T-helper 17 cell (primary cell): ENCODE measurements at places on chromosomes 7 and 10. TPM values are rescaled to one million over a fixed set of nuclear protein-coding genes. Genes with fewer than 3 reads are reported as not detected.

The SPDYE2B gene
- total RNA-seq: not detected

The PCLO gene
- total RNA-seq: not detected

The CAMK2B gene
- total RNA-seq: 0.31 TPM

The PHKG1 gene
- 10.1 TPM for total RNA-seq

The DGKB gene
- not detected for total RNA-seq

The FZD1 gene
- 0.13 TPM for total RNA-seq

The SSC4D gene
- not detected for total RNA-seq

The VIPR2 gene
- total RNA-seq: not detected

The SLC13A4 gene
- total RNA-seq: not detected
